Kidney (tissue), 22 donors: ENCODE measurements at places on chromosomes 4 and X. TPM values are rescaled to one million over a fixed set of nuclear protein-coding genes. Genes with fewer than 3 reads are reported as not detected.

The ATP1B4 gene
- not detected for total RNA-seq

DNA sequence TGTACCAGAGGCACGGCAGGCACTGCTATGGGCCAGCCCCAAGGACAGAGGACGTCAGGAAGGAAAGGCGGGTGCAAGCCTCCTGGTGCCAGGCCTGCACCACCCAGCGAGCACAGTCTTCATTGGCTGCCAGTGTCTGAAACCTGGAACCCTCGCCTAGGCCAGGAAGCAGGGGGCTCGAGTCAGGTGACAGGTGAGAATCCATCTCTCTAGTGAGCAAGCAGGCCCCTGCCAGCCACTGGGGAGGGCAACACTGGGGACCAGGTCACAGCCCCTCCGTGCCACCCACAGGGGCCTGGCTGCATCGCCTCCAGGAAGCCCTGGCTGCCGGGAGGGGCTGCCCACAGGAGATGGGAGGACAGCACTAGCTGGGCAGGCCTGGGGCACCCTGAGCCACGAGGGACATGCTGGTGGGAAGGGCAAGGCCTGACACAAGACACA is 6.9 kb upstream of the HAUS3 start:
- peaks cover 2% of the 10 kb centered on the region for H3K4me1 ChIP-seq
- H3K27ac ChIP-seq = no peak overlapping the region
- no peak overlapping the region for H3K4me3 ChIP-seq
- peaks cover 10% of the 10 kb centered on the region for H3K36me3 ChIP-seq
- DNase-seq = no peak

- no peak overlapping the region for H3K4me3 ChIP-seq
- H3K4me1 ChIP-seq = no peaks in the 10 kb centered on the region
- H3K27me3 ChIP-seq = peaks cover 34% of the 10 kb centered on the region
- no peaks in the 10 kb centered on the region for H3K36me3 ChIP-seq
Measured at GRCh38 chr4:48490680-48491513, 845 bp downstream of the ZAR1 start.

DNA sequence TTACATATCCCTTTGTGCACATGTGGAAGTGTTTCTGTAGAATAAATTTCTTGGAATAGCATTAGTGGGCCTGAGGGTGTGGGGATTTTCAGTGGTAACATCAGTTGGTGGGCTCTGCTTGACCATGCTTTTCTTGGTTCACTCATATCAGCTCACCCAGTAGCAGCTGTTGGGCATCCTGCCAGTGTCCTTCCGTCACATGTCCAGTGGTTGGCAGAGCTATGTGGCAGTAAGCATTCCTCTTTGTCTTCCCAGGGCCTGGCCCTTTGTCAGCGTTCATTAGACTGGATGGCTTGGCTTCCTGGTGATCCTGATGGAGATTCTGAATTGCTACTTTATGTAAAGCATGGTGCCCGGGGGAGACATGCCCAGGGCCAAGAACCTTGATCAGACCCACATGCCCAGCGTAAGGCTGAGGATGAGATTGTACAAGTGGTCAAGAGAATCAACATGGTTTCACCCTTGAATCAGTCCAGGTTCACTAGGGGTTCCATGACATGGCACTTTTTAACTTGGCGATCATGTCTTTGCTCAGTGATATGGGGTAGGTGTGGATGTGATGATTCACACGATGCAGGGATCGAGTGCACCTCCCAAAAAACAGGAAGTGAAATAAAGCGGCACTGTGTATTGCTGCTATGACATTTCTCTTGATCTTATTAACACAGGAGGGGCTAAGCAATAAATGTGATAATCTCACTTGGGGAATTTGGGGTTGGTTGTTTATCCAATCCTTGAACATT is 72.1 kb upstream of the IGFBP7 start:
- no peaks in the 10 kb centered on the region for H3K4me1 ChIP-seq
- no peaks in the 10 kb centered on the region for H3K36me3 ChIP-seq
- no peaks in the 10 kb centered on the region for H3K27me3 ChIP-seq
- DNase-seq = no peak
- no peak overlapping the region for H3K4me3 ChIP-seq

GRCh38 chr4:10898072-10898471 is 213.5 kb upstream of the CLNK start:
- H3K27me3 ChIP-seq = no peaks in the 10 kb centered on the region
- H3K36me3 ChIP-seq = no peaks in the 10 kb centered on the region
- H3K4me3 ChIP-seq = no peak overlapping the region
- no peak for DNase-seq
- H3K4me1 ChIP-seq = no peaks in the 10 kb centered on the region
- no peak overlapping the region for H3K27ac ChIP-seq

DNA sequence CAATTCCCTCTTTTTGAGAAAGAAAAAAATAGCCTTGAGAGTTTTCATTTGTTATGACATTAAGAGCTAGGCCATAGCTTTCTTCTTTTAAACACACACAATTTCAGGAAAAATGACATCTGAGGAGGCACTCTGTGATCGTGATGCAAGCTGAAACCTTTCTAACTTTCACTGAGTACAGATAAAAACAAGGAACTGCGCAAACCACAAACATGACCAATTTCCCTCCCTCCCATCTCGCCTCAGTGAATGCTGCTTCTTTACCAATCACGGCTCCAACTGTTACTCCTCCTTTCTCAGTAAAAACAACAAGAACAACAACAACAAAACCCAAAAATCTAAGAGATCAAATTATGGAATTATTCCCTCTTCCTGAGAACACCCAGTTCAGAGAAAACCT is 626.8 kb downstream of the TLL1 start:
- no peaks in the 10 kb centered on the region for H3K36me3 ChIP-seq
- H3K4me1 ChIP-seq = no peaks in the 10 kb centered on the region
- no peak overlapping the region for H3K4me3 ChIP-seq
- H3K27me3 ChIP-seq = no peaks in the 10 kb centered on the region
- H3K27ac ChIP-seq = no peak overlapping the region

The PDZD11 gene
- 31.3 TPM for total RNA-seq

DNA sequence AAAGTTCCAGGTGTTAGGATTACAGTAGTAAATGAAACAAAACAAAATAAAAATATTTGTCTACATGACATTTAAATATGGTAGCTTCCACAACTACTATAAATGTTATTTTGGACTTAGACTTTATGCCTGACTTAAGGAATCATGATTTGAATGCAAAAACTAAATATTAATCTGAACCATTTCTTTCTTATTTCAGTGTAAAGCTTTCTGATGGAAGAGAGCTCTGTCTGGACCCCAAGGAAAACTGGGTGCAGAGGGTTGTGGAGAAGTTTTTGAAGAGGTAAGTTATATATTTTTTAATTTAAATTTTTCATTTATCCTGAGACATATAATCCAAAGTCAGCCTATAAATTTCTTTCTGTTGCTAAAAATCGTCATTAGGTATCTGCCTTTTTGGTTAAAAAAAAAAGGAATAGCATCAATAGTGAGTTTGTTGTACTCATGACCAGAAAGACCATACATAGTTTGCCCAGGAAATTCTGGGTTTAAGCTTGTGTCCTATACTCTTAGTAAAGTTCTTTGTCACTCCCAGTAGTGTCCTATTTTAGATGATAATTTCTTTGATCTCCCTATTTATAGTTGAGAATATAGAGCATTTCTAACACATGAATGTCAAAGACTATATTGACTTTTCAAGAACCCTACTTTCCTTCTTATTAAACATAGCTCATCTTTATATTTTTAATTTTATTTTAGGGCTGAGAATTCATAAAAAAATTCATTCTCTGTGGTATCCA is 1.6 kb downstream of the CXCL8 start:
- H3K27me3 ChIP-seq = no peaks in the 10 kb centered on the region
- no peak overlapping the region for H3K4me3 ChIP-seq
- H3K36me3 ChIP-seq = no peaks in the 10 kb centered on the region
- DNase-seq = no peak
- H3K4me1 ChIP-seq = no peaks in the 10 kb centered on the region

- H3K27me3 ChIP-seq = no peaks in the 10 kb centered on the region
- peak; percentile 2 for DNase-seq
- no peak overlapping the region for H3K27ac ChIP-seq
- H3K4me1 ChIP-seq = no peaks in the 10 kb centered on the region
Measured at GRCh38 chrX:4043951-4044350, 330.5 kb upstream of the PRKX start.

The CDS1 gene
- 18.8 TPM for total RNA-seq

The KIT gene
- 38.1 TPM for total RNA-seq

DNA sequence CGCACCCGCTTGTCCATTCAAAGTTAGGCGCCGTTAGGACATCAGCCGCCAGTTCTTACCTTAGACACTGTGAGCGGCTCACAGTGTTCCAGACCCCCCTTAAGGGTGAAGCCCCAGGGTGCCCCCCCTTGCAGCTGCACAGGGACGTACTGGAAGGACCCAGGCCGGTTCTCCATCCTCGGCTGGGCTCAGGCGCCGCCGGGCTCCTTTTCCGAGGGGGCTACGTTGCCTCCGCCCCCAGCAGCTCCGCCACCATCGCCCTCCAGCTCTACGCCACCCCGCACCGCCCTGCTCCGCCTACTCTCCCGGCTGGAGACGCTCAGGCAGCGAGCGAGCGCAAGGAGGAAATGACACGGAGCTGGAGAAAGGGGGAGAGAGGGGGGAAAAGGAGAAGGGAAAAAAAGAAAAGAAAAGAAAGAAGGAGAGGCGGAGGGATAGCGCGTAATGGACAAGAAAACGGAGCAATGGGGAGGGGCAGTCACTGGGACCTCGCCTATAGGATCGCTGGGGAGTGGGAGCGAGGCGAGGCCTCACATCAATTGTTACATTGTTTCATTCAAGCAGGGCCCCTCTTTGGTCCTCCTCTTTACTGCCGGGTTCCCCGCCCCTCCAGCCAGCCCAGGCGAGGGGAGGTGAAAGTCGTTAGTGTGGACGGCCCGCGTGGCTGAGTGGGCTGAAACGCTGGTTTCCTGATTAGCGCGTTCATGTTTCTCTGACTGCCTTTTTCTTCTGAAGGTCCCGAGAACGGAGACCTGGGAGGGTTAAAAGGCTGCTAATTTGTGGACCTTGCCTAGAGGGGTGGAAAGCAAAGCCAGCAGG is at the start of gene SHROOM4:
Gene SHROOM4, minus strand, starts transcription at position 352 of the 819 bp plus-strand sequence. Its CDS starts 176 bp downstream, at position 176.
- H3K27me3 ChIP-seq = no peaks in the 10 kb centered on the region
- DNase-seq = peak; percentile 94
- H3K36me3 ChIP-seq = no peaks in the 10 kb centered on the region
- H3K4me1 ChIP-seq = peaks cover 3% of the 10 kb centered on the region

DNA sequence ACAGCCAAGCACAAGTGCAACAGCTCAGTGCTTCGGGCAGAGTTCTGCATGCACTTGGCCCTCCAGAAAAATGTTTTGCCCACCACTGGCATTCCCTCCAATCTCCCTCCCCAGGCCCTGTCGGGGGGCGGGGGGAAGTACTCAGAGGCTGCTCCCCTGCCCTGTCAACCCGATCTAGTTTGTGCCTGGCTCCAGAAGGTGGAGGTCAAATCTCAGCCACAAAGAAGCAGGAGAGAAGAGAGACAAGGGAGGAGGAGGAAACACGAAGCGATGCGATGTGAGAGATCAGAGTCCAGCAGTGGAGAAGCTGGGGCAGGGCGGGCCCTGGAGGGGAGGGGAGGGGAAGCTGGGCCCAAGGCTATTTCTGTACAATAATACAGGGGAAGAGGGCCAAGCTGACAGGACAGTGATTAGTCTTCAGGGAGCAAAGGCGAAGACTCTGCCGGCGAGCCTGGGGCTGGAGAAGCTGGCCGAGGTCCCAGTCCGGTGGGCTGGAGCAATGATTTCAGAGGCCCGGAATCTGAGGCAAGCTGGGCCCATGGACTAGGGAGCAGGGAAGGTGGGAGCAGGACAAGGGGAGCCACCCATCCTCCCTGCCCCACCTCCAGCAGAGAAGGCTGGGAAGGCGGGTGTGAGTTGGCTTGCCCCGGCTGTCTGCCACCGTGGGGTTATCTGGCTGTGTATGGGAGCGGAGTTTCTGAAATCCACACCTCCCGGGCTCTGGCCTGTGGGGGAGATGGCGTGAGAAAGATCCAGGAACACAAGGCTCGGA is 167.1 kb downstream of the EFNB1 start:
- H3K4me3 ChIP-seq = no peak overlapping the region
- peaks cover 8% of the 10 kb centered on the region for H3K4me1 ChIP-seq
- peak; percentile 74 for DNase-seq
- peak overlapping the region; percentile 51 for H3K27ac ChIP-seq
- H3K27me3 ChIP-seq = no peaks in the 10 kb centered on the region

DNA sequence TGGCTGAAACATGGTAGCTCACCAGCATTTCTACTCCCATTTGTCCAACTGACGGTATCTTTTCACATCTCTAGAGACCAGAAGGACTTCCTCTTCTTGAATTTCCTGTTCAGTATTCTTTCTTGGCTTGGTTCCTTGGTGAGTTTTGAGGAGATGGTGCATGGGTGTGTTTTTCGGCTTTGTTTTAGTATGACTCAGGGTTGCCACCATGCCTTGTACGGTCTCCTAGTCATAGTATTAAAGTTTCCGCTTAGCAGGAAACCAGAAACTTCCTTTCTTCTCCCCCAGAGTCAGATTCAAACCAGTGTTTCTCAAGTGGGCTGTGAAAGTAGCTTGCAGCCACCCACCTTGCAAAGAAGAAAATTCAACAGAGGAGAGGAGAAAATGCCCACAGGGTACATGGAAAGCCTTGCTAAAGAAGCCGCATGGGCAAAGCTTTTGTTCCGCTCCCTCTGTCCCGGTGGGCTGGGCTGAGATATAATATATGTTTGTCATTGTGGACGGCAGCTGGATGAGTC is 5.7 kb downstream of the CD99 start:
- no peak overlapping the region for H3K27ac ChIP-seq
- H3K27me3 ChIP-seq = no peaks in the 10 kb centered on the region
- no peak for DNase-seq
- no peaks in the 10 kb centered on the region for H3K4me1 ChIP-seq
- H3K4me3 ChIP-seq = no peak overlapping the region
- H3K36me3 ChIP-seq = no peaks in the 10 kb centered on the region

The SH3RF1 gene
- 35.7 TPM for total RNA-seq

GRCh38 chrX:45502396-45502795 is 301.7 kb upstream of the DIPK2B start:
- no peak overlapping the region for H3K27ac ChIP-seq
- H3K4me3 ChIP-seq = no peak overlapping the region
- H3K27me3 ChIP-seq = no peaks in the 10 kb centered on the region
- no peaks in the 10 kb centered on the region for H3K4me1 ChIP-seq
- DNase-seq = no peak

DNA sequence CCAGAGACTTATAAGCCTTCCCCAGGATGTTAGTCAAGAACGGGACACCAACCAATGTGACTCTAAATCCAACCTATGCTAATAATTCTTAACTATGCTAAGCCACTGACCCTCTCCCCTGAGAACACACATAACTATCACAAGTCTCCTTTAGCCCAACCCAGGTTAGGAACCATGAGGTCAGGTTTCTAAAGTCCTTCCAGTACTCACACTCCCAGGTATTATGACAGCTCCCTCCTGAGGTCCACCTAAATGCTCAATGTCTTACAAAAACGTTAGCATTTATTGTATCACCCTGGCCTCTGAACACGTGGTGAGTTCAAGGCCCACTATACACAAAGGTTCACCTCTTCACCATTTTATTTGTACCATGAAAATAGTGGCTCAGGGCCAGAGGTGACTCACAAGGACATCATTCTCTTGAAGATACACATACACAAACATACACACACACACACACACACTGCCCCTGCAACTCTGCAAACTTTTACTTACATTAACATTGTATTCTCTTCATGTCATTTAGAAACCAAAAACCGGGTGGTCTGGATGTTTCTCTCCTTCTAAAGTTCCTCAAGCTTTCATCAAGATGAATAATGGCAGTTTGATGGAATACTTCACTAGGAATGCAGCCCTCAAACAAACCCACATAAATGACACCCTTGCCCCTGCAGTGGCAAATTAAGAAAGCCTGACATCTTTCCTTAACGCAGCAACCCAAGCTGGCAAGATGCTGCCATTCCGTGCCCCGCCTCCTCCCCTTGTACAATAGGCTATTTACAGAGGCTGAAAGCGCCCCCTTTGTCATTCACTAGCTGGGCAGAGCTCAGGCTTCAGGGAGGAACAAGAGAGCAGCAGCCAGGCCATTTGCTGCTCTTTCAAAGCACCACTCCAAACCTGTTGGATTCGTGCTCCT is 17.7 kb downstream of the ACSL1 start:
- H3K27ac ChIP-seq = peak overlapping the region; percentile 18
- H3K4me1 ChIP-seq = peaks cover 36% of the 10 kb centered on the region
- no peak overlapping the region for H3K4me3 ChIP-seq
- no peak for DNase-seq
- H3K27me3 ChIP-seq = no peaks in the 10 kb centered on the region
- H3K36me3 ChIP-seq = no peaks in the 10 kb centered on the region
